ENCODE measurements at places on chromosomes 2 and 18.

DNA sequence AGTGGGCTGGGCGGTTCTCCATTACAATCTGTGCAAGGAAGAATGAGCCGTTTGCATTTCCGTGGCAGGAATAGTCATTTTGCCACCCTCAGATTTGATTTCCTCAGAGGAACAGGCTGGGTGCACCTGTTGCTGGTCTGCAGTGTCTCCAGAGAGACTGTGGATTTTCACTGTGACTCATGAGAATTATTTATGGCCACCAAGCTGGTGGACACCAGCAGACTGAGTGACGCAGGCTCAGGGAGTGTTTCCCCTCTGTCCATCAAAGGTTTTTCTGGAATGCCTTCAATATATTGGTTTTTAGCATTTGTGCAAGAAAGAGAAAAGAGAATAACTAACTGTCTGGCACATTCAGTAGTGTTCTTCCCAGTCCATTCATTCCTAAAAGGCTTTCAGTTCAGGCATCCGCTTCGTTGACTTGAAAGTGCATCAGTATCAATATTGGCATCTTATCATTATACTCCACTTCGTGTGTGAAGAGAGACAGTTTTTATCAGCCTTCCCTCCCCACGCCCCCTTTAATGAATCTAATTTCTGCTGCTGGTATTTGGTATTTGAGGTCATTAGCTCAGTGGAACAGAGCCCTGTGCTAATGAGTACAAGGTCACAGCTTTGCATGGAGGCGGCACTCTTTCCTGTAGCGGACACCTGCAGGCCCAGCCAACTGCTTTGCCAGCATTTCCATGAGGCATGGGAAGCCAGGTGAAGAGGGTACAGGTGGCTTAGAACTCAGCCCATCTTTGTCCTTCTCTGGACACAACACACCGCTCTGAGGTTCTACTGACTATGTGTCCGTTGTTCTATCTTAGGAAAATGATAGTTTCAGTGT lies 39.9 kb downstream of the PRKCE start:
- DNase-seq = no peak

DNA sequence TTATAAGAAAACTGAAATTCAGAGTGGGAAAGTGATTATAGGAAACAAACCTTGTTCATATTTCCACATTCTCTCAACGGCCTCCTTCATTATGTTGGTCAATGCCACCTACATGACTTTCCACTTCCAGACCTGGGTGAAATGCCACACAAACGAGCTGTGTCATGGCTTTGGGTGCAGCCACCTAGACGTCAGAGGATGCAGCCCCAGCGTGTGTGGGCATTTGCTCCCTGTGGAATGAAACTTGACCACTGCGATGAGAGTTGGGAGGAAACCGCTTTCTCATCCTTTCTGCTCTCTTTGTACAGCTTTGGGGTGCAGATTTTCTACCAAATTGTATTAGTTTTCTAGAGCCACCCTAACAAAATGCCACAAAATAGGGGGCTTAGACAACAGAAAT lies 291.0 kb downstream of the CYRIA start:
- no peak for DNase-seq

- DNase-seq = no peak
These were observed 18.8 kb downstream of the HJURP start for GRCh38 chr2:233835230-233836186.

DNA sequence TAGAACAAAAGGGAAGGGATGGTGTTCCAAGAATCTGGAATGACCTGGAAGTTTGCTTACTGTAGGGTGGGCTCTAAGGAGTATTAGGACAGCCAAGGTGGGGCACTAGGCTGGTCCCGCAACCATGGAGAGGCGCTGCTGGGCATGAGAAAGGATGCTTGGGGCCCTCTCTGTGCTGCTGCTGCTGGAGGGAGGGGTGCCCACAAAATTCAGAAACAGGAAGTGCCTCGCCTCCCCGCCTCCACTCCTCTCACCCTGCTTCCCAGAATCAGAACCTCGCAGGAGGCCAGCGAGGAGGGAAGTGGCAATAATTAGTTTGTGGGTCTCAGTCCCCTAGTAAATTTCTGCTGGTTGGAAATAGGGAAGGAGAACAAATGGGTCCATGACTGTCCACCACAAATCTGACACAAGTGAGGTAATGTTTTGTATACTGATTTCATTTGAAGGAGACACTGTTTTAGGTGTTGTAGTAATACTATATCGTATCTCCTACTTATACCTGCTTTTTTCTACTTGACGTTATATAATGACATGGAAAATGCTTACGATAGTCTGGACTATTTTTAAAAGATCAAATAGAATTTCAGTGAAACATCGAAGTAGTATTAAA lies 7.9 kb upstream of the PDCL3 start:
- no peak for DNase-seq

- DNase-seq = peak; percentile 14
These were observed 140.5 kb downstream of the LRP2 start for GRCh38 chr2:169221745-169222369.

DNA sequence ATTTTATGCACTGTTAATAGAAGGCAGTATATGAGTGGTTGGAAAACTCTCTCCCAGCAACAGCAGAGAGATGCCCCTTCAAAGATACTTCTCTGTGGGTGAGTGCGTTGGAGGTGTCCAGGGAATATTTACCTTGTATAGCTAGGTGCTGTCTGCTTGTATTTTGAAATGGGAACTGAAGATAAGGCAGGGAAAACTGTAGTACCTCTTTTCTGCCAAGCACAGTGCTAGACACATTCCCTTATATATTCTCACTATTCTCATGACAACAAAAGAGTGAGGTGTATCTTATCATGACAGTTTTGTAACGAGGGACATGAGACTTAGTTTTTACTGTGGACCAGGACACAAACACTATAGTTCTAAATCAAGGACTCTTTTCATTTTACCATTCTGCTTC lies 2.1 kb downstream of the TTC39C start:
- DNase-seq = no peak

GRCh38 chr2:237472187-237472712 lies 14.8 kb upstream of the MLPH start:
- DNase-seq = no peak

DNA sequence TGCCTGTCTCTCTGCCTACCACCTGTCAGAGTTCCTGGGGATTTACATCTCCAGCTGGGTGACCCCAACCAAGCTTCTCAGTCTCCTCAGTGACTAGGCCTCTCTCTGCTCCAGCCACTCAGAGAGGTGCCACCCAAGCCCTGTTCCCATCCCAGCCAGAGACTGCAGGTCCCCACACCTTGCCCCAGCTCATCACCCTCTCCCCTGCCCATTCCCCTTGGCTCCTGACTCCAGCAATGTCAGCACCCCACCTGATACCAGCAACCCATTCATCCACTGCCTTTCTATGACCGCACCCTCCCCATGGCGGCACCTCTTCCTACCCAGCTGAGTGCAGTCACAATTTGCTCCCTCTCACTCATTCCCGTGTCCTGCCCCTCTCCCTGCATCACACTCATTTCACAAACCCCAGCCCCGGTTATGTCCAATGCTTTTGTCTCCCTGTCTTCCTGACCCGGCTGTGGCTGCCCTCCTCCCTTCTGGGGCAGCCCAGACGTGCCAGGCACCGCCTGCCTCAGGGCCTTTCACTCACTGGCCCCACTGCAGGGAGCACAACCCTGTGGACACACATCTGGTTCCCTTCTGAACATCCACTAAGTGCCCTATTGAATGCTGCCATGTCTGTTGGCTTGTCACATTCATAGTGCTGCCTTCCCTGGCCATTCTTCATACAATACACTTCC lies 494.8 kb upstream of the HS6ST1 start:
- DNase-seq = no peak

DNA sequence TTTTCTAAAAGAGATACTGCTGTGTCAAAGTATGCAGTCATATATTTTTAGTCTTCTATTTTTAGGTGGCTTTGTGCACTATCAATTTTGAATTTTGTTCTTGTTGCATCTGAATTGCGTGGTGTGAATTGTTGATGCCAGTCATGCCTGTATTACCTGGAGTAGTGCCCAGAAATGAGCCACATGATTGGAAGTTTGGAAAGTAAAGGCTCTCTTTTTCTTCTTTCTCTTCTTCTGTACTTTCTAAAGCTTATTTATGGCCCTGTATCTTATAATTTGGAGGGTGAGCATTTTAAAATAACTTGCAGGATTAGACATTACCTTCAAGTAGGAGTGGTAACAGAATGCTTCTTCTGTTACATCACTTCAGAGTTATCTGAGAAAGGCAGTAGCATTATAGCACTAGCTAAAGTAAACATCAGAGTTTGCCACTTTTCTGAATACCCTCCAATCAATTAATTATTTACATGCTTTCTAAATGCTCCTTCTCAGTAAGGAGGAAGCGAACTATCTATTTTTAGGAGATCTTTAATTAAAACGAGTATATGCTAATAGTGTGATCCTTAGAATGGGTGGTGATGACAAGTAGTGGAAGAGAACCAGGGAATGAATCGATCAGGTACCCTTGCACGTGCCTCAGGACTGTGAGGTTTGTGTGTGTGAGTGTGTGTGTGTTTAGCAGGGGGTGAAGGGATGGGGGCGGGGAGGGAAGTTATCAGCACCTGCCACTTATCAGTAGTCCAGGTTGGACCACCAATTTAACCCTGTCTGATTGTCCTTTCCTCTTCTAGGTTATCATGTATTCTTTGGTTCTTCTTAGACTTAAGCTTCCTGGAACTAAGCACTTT lies 112.5 kb downstream of the MAP3K20 start:
- DNase-seq = no peak

DNA sequence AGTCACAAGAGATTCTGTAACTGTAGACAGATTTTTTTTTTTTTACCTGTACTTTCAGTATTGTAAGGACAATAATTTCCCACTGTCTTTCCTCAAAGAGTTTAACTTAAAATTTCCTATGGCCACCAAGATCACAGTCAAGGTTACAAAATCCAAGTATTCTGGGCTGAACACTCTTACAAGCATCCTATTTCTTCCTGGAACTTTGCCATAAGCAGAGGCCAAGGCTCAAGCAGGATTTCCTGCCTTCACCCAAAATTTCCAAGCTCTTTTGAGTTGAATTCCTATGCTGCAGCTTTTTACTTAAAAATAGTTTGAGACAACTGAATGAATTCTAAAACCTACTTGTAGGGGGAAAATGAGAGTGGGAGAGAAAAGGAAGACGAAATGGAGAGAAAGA lies 299.4 kb downstream of the ZNF516 start:
- no peak for DNase-seq

- DNase-seq = no peak
These were observed 14.5 kb upstream of the MYCN start for GRCh38 chr2:15925819-15926218.

DNA sequence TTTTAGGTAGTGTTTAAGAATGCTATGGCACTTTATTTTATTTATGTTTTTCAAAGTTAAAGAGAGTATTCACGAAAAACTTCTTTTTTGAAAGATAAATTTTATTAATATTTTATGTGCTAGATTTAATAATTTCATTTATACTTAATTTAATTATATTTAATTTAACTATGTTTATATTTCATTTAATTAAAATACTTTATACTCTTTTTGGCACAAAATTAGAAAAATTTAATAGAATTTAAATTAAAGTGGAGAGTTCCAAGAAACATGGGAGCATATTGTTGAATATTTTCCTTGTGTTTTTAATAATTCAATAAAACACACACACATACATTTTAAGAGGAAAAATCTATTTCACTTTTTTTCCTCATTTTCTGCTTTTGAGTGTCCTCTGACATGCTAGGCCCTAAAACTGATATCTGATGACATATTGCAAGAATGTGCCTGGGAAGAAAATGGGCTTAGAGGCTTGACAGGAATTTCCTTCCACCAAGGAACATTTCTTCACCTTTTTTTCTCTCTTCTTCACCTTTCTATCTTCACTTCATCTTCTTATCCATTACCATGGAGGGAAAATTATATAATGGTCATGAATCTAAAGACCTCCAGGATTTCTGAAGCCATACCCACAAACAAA lies 15.4 kb downstream of the ARHGAP28 start:
- no peak for DNase-seq

DNA sequence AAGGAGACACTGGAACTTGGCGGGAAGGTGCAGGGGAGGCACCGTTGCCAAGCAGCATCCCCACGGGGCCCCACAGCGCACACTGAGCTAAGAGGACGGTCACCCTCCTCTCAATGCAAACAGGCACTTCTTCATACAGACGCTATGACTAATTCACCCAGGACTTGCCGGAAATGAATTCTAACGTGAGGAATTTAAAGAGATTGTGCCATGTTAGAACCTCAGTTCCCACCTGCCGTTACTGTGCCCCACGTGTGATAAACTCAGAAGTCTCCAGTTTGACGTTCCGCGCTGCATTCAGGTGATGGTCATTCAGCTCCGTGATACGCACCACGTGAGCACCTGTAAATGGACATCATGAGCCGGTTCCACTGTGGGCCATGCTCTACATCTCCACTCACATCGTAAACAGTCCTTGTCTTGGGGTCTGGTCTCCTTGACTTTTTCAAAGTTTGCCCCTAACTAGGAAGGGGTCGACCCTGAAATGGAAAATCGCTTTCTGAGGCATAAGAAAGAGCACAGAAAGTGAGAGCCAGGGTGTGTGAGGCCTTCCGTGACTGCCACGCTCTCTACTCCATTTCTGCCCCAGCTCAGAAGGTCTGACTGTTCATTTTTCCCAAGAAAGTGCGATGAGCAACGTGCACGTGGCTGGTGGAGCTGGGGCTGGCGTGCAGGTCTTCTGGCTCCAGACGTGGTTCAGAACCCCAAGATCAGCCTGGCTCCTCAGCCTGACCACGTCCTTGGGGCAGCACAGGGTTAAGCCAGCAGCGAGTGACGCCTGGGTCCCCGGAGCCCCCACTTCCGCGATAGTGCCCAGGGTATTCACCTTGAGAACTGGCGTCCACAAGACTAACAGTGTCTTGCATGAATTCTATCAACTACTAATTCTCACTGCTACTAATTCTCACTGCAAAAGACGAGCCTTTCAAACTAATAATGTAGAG lies 35.1 kb downstream of the TMEM18 start:
- DNase-seq = no peak

- DNase-seq = peak; percentile 0
These were observed 858.5 kb upstream of the PIK3C3 start for GRCh38 chr18:41096504-41096903.

GRCh38 chr2:240284503-240285259 lies 144.2 kb upstream of the OTOS start:
- no peak for DNase-seq

GRCh38 chr2:106098081-106098480 lies 96.0 kb downstream of the UXS1 start:
- DNase-seq = no peak

DNA sequence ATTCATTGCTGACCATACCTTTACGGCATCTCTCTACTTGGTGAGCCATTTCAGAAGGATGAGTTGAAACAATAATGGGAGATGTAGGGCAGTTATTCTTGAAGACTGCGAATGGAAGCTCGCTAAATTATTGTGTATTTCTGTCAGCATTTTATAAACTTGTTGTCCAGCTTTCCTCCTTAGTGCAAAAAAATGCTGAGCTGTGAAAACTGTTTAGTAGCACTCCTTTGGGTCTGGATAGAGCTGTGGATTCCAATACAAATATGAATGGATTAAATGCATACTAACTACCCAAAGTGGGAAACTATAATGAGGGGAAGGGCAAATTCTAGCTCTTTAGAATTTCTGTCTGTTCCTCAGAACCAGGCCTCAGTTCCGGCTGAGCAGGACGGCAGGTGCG lies 461.6 kb downstream of the TXNL1 start:
- no peak for DNase-seq

- DNase-seq = no peak
These were observed 67.9 kb upstream of the PNPT1 start for GRCh38 chr2:55761526-55761925.

- peak; percentile 35 for DNase-seq
These were observed 550.2 kb upstream of the SETBP1 start for GRCh38 chr18:44130376-44130942.

GRCh38 chr2:96888072-96889011 lies 18.5 kb upstream of the SEMA4C start:
- DNase-seq = no peak

GRCh38 chr2:136024616-136025015 lies 39.2 kb upstream of the DARS1 start:
- no peak for DNase-seq

GRCh38 chr2:37558623-37559022 lies 112.8 kb downstream of the CDC42EP3 start:
- no peak for DNase-seq

Measured in muscle of arm (tissue), 14 donors.